ENCODE measurements at places on chromosomes 5 and 9.

- DNase-seq = no peak
Measured at GRCh38 chr5:63958654-63959053, 3.6 kb downstream of the HTR1A start.

GRCh38 chr5:57716661-57717060 is 234.1 kb upstream of the ACTBL2 start:
- DNase-seq = no peak

GRCh38 chr9:97802276-97802675 is 50.8 kb upstream of the FOXE1 start:
- no peak for DNase-seq

DNA sequence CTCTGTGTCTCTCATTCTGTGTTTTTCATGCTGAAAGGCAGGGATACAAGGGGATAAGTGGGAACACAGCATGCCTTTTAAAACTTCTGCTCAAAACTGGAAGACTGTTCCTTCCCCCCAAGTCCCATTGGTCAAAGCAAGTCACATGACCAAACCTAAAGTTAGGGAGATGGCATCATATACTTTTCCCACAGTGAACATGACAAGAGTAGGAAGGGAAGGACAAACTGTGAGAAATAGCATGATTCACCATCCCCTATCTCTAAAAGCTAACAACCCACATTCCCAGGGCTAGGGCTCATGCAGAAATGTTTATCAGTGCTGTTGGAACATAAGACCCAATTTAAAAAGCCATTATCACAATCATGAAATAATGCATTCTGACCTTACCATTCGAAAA is 24.2 kb upstream of the SHISAL2B start:
- no peak for DNase-seq

- no peak for DNase-seq
Measured at GRCh38 chr9:111237447-111237846, 92.6 kb downstream of the OR2K2 start.

GRCh38 chr5:107337281-107337680 is 333.5 kb downstream of the EFNA5 start:
- no peak for DNase-seq
